Stimulated activated CD4-positive, alpha-beta T cell treated with anti-CD3 and anti-CD28 coated beads, Interleukin-1b, Interleukin-23, amount 100 ng/mL, for 4 hours (primary cell): ENCODE measurements at places on chromosomes 1 and 21.
A peak's percentile ranks its signal among the peaks of the same experiment; 100 is the strongest.

GRCh38 chr1:29406814-29407213 lies 170.5 kb downstream of the PTPRU start:
- no peak for DNase-seq

- DNase-seq = no peak
Measured at GRCh38 chr1:116474921-116475849, 95.6 kb downstream of the CD58 start.

DNA sequence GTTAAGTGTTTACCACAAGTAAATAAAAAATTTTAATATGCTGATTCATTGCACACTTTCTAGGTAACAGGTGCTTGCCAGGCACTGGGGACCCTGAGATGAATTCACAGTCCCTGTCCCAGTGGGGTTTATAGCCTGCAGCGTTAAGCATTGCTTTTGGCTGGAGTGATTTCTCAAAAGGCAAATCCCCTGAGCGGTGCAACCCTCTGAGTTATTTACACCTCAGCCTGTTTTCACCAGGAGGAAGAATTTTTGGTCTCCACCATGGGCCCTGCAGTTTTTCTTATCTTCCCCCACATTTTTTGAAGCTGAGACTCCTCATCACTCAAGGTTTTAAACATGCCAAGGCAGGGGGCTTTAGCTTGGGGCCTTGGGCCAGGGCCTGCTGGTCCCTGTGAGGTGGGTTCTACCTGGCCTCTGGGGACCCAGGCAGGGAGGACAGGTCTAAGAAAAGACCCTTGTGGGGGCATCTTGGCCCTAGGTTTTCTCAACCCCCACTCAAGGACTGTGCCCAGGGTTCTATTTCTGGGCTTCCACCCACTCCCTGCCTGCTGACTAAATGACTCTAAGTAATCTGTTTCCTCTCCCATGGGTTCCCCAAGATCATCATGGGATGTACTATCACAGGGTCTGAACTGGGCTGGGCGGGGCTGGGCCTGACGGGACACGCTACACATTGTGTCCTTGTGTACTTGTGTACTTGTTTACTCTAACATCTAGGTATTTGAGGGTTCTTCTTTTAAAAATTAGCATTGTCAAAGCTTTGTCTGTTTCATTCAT lies 10.2 kb upstream of the CHIT1 start:
- DNase-seq = no peak

DNA sequence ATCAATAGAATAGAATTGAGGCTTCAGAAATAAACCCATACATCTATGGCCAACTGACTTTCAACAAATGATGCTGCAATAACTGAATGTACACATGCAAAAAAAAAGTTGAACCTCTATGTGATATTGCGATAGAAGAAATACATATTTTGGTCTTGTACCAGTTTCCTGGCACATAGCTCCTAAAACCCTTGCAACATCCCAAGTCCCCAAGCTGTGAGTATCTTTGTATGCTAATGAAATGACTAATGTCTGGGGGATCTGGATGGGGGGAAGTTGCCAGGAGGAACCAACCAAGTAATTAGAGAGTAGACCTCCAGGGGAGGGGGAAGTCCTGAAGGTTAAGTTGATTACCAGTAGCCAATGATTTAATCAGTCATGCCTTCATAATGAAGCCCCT lies 24.4 kb downstream of the BLZF1 start:
- no peak for DNase-seq

GRCh38 chr1:237664348-237664747 lies 226.4 kb downstream of the ZP4 start:
- no peak for DNase-seq

GRCh38 chr1:1200876-1201810 lies 5.2 kb downstream of the TNFRSF18 start:
- DNase-seq = peak; percentile 94

DNA sequence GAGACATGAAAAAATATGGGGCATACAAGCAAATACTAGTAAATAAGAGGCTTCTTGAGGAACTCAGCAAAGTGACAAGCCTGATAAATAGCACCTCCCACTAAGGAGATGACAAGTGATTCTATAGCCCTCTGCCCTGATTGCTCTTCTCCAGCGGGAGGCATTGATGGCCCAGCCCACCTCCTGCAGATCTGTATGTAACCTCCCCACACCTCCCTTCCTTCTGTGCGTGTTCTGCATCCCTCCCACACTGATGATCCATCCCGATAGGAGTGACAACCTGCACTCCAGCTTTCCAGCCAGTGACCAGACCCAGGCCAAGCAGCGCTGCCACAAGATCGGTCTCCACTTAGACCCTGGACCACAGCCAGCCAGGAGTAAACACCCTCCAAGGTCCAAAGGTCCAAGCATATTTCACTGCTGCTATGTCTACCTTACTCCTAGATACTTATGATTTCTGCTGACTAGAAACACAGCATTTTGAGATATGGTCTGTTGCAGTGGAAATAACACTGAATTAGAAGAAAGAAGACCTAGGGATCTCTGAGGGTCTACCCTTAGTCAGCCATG lies 176.1 kb downstream of the BRINP2 start:
- DNase-seq = no peak

DNA sequence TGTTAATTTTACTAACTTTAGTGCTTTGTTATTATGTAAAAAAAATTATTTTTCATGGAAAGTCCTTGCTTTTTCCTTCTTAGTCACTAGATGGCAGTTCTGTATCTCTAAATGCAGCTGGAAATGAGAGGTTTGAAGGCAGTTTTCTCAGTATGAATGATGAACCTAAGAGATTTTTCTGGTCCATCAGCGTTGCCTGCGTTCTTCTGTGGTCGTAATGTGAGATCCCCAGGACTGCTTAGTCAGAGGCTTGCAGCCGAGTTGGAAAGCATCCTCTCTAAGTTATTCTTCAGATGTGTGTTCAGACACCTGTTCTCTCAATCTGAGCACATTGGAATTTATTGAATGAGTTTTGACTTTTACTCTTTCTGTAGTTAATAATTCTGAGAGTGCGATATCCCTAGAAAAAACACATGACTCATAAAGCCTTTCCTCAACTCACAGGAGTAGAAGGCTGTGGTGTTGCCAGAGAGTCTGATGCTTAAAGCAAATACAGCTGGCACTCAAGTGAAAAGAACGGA lies 99.3 kb downstream of the FMN2 start:
- DNase-seq = no peak

GRCh38 chr1:78091215-78091813 lies 45.5 kb downstream of the GIPC2 start:
- no peak for DNase-seq

DNA sequence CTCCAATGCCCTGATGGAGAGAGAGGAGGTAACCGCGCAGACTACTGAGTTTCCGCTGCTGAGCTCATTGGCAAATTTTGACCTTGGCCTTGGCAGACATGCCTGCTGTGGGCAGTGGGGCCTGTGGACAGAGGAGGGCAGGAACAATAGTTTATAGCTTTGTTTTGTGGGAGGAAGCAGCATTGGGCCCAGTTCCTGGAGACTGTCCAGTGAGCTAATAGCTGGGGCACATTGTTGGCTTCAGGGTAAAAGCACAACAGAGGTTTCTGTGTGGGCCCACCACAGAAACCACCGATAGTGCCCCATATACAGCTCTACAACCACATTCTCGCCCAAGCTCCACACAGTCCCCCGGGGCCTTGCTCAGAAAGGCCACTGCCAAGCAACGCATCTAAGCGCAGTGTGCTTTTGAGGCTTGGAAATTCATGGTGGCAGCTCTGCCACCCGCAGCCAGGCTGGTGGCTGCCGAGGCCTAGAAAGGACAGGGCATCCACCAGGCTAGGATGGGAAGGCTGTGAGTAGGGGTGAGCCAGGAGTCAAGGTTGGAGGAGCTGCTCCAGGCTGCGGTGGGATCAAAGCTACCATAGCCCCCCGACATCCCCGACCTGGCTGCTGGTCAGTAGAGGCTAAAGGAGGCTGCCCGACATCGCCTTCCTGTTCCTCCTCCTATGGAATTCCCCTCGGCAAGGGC lies 43.2 kb downstream of the NEK2 start:
- no peak for DNase-seq

DNA sequence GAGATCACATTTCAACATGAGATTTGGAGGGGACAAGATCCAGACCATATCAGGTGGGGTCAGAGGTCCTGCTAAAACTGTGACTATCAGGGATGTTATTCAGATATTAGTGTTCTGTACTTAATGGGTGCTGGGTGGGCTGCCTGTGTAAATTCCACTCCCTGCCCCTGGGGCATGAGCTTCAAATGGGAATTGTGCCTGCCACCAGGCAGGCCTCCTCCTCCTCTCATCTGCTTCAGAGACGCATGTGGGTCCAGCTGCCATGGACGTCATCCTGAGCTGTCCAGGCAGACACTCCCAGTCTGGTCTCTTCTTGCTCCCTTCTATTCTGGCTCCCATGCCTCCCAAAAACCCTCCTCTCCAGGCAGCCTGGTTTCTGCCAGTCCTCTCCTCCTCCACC lies 10.4 kb downstream of the QSOX1 start:
- no peak for DNase-seq

DNA sequence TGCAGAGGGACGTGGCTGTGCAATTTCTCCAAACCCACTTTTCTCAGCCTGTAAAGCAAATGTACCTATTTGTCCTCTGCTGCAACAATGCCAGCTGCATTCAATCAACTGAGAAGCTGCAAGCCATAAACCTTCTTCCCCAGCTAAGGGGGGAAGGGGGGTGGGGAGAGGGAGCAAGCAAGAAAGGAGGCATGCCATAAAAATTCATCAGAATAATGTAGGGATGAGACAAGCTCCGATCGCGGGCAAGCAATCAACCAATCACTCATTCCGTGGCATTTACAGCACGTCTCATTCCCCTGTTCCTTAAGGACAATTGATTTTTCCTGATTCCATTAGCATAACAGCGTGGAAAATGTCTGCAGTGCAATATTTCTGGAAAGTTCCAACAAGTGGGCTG lies 144.8 kb downstream of the DMRTA2 start:
- DNase-seq = no peak

DNA sequence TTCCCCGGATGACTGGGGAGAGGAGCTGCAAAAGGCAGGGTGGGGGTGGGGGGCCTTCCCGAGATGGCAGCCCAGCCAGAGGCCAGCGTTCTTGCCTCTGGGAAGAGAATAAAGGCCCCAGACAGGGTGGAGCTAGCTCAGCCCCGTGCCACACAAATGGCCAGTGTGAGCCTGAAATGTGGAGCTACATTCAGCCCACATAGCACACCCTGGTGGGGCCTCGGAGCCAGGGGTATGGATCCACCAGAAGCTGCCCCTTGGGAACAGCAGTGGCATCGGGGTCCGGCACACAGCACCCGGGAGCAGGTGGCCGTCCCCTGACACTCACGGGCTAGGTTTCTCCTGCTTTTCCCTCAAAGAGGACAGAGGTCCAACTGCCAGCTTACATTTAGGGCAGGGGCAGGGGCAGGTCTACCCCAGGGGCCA lies 93.9 kb downstream of the PDE9A start:
- DNase-seq = no peak

DNA sequence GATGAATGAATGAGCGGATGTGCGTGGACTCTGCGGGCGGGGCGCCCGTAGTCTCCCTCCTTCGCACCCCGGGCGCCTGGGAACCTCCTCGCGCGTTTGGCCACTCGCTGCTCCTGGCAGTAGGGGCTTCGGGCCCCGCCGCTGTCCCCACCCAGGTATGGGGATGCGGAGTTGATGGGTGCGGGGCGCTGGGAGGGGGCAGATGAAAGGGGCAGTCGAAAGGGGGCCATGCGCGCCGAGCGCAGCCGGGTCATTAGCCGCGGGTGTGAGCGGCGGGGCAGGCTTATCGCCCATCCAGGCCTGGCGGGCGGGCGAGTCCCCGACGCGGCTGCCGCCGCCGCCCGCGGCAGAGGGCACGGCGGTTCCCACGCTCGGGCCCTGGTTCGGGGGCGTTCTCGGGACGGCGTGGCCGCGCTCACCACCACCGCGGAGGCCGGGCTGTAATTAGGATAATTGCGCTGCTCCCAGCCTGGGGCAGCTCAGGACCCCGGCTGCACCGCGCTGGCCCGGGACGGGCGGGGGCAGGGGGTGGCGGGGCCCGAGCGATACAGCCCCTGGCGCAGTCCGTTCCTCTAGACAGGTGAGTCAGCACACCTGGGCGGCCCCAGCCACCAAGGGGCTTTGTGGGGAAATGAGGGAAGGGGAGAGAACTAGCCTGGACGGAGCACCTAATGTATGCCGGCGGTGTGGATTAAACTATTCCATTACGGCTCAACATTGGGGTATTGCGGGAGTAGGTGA lies 22.1 kb upstream of the CITED4 start:
- no peak for DNase-seq

GRCh38 chr1:183197762-183198161 lies 11.7 kb downstream of the LAMC2 start:
- no peak for DNase-seq

DNA sequence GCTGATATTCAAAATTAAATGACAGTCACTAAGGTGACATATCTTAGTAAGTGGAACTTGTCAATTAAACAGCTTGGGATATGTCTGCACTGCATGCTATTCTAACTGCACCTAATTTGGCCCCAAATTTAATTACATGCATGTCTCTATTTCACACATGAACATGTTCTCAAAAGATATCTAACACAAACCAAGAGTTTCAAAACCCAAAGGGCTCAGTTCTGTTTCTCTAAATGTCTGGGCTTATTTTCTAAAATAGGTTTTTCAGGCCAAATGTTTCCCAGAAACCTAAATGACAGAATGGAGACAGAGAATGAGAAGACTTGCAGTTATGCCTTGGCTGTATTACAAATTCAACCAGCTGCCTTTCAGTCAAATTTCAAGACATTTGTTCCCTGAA lies 11.3 kb downstream of the RAB29 start:
- no peak for DNase-seq

- no peak for DNase-seq
Measured at GRCh38 chr1:46102769-46103476, 29.5 kb downstream of the PIK3R3 start.

DNA sequence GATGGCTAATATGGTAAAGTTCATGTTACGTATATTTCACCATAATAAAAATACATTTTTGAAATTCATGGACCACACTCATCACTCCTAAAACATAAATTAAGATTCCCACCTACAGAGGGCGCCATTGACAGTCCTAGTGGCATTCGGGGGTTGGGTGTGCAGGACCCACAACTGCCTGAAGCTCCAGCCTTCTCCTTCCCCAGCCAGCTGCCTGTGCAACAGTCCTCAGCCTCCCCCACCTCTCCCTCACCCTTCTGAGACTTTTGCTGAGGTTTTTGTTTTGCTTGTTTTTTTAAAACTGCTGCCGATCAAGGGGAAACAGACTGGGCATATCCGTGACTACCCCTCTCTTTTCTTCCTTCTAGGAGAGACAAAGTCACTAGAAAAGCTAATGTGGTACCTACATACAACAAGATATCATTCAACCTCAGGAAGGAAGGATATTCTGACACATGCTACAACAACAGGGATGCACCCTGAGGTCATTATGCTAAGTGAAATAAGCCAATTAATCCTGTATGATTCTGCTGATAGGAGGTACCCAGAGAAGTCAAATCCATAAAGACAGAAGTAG lies 9.2 kb upstream of the EVA1C start:
- DNase-seq = peak; percentile 55

GRCh38 chr1:16888860-16889816 lies 6.6 kb upstream of the RNU1-2 start:
- DNase-seq = peak; percentile 32

GRCh38 chr21:42406201-42406621 lies 2.5 kb downstream of the UBASH3A start:
- DNase-seq = no peak

GRCh38 chr1:156492013-156492590 lies 8.5 kb downstream of the MEF2D start:
- DNase-seq = no peak

- no peak for DNase-seq
Measured at GRCh38 chr1:66757722-66758240, 5.5 kb downstream of the DYNLT5 start.
